Frontal cortex (tissue), 4 donors: ENCODE measurements at places on chromosomes 12 and 14. TPM values are rescaled to one million over a fixed set of nuclear protein-coding genes. Genes with fewer than 3 reads are reported as not detected.

DNA sequence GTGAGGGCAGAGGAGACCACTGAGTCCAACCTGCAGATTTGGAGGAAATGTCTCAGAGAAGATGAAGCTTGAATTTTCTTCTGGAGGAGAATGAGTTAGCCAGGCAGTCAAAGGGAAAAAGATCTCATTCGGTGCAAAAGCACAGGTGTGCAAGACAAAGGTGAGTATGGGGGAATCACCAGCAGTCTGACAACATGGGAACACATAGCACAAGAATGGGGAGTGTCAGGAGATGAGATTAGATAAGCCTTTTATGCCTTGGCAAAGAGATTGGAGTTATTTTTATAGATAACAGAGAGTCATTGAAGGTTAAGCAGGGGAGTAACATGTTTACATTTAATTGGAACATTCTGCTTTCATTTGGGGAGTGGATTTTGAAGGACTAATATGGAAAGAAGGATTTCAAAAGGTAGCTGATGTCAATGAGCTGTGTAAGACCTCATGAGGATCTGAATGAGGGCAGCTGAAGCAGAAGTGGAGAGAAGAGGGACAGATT lies 171.3 kb upstream of the NTF3 start:
- DNase-seq: no peak

DNA sequence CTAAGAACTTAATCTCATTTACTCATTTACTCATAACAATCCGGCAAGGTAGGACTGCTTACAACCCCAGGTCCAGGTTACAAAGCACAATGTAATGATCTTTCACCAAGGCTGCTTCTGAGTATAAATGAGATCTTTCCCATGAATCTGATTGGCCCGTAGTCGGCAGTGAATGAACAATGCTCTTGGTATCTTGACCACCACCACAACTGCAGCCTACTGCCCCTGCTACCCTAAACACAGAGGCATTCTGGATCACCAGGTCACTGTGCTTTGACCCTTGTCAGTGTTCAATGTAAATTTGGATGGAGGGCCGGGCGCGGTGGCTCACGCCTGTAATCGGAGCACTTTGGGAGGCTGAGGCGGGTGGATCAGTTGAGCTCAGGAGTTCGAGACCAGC lies 15.9 kb downstream of the FAM181A start:
- DNase-seq: no peak

LRP1 gene
- total RNA-seq: 63.2 TPM

DNA sequence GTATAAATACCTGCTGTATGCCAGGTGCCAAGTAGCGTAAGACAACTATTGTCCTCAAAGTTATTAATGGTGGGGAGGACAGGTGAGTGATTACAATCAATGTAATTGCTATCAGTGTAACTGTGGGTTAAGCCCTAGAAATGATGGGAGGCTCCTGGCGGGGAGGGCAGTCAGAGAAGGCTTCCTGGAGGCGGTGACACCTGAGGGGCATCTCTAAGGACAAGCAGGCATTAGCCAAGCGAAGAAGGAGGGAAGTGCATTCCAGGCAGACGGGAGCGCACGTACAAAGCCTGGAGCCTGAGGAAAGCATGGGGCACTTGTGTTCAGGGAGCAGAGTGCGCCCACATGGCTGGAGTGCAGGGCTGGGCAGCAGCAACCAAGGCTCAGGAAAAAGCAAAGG lies 182.9 kb upstream of the PRMT8 start:
- DNase-seq: no peak

- no peak for DNase-seq
Observed at GRCh38 chr12:43318021-43318420, 234.0 kb downstream of the ADAMTS20 start.

NIN gene
- 44.4 TPM for total RNA-seq

DDX24 gene
- total RNA-seq: 112 TPM

LUM gene
- 12.6 TPM for total RNA-seq

GRCh38 chr12:34218193-34219045 lies 196.1 kb downstream of the ALG10 start:
- DNase-seq: peak; percentile 55

VRTN gene
- total RNA-seq: not detected

- no peak for DNase-seq
Observed at GRCh38 chr12:22525426-22525825, 18.9 kb downstream of the C2CD5 start.

DNA sequence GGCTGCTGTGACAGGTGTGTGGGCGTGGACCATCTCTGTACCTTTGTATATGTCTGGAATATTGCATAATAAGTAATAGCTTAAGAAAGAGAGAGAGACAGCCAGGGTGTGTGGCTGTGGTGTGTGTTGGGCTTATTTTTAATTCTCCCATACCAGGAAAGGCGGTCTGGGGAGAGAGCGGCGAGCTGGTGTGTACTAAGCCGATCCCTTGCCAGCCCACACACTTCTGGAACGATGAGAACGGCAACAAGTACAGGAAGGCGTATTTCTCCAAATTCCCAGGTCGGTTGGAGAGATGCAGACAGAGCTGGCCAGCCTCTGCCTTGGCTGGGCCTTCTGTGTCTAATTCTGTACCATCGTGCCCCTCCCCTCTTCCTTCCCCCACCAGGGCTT lies 63.9 kb downstream of the AACS start:
- DNase-seq: no peak

EIF2S1 gene
- 128 TPM for total RNA-seq

MAP1LC3B2 gene
- 0.82 TPM for total RNA-seq

DNA sequence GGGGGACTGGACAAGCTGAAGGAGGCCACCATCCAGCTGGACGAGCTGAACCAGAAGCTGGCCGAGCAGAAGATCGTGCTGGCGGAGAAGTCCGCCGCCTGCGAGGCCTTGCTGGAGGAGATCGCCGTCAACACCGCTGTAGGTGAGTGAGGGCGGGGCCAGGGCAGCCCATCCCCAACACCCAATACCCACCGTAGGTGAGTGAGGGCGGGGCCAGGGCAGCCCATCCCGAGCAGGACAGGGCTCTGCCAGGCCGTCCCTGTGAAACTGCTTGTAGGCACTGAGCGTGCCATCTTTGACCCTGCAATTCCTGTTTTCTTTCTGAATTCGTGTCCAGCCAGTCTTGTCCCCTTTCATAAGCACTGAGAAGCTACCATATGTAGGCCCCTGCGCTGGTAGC lies 74.0 kb downstream of the CCDC92 start:
- no peak for DNase-seq

DNA sequence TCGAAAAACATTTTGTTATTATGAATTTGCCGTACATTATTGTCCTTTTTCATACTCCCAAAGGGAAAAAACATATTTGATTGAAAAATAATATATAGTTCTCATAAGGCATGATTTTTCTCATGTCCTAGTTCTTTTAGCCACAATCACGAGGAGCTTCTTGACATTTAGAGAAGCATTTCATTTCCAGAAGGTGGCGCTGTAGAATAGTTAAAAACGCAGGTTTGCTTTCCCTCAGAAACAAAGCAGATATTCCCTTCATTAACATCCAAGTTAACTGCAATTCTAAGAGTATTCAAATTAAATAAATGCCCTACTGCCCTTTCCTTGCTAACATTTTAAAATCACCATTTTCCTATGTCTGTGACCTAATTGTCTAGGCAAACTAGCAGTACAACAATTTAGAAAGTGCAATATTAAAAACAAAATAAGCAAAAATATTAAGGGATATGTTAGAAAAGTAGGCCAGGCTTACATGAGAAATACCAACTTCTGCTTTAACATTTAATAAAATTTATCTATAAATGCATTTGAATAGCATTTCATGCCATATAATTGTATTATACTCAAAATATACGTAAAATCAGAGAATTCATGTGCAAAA lies 10.9 kb upstream of the PIK3C2G start:
- DNase-seq: peak; percentile 10

- DNase-seq: no peak
Observed at GRCh38 chr14:71328183-71328582, 420.9 kb downstream of the PCNX1 start.

- no peak for DNase-seq
Observed at GRCh38 chr12:967641-968040, 18.1 kb upstream of the RAD52 start.

DNA sequence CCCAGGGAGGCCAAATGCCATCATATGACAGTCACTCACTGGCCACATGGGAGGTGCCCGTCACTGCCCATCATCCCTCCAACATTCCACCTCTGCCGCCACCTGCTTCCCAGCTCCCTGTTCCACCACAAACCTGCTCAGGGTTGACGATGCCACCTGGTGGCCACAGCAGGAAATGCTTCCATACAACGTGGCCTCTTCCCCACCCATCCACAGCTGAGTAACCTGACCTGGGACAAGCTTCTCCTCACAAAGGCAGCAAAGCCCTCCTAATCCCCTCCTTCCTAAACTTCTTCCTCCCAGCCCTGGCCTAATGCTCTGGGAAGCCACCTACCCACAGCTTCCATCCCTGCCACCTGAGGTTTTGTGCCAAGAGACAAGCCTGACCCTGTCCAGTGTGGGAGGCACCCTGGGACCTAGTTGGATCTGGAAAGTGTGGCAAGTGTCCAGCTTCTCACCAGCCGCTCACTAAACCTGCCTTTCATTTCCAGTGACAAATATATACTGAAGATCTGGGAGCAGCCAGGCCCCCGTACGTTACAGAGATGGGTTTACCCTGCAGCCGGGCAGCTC lies 4.3 kb downstream of the DEGS2 start:
- no peak for DNase-seq

GRCh38 chr14:32426028-32426427 lies 96.9 kb downstream of the AKAP6 start:
- DNase-seq: no peak

DNA sequence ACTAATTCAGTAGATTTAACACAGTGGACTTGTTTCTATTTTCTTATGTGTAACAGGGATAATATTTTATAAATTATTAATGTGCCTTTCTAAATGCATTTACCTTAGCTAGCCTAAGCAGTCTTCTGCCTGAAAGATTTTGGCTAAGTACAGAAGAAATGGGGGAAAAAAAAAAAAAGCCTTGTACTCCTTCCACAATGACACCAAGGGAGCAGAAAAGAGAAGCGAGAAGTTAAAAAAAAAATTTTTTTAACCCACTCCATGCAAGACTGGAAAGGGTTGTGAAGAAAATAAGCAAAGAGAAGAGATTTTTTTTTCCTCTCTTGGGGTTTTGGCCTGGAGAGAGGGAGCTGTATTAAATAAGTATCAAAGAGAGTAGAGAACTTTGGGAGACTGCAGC lies 28.7 kb downstream of the NELL2 start:
- no peak for DNase-seq

KRT5 gene
- not detected for total RNA-seq

GARIN6 gene
- not detected for total RNA-seq

RFLNA gene
- total RNA-seq: 7.7 TPM

GRCh38 chr14:67962215-67962644 lies 142.7 kb downstream of the RAD51B start:
- no peak for DNase-seq

DNA sequence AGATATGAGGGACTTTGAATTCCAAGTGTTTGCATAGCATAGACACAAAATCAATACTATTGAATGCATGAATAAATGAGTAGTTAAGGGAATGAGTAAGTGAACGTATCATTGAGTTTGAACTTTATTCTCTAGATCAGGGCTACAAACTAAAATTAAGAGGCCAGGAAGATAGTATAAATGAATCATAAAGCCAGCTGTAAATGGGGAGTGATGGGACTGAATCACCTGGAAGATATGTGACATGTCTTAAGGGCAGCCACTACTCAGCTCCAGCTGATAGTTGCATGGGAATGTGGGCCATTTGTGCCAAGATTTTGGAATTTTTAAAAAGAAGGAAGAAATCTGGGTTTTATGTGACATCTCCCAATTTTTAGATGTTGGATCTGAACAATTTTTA lies 229.9 kb downstream of the AKAP6 start:
- DNase-seq: no peak

DNA sequence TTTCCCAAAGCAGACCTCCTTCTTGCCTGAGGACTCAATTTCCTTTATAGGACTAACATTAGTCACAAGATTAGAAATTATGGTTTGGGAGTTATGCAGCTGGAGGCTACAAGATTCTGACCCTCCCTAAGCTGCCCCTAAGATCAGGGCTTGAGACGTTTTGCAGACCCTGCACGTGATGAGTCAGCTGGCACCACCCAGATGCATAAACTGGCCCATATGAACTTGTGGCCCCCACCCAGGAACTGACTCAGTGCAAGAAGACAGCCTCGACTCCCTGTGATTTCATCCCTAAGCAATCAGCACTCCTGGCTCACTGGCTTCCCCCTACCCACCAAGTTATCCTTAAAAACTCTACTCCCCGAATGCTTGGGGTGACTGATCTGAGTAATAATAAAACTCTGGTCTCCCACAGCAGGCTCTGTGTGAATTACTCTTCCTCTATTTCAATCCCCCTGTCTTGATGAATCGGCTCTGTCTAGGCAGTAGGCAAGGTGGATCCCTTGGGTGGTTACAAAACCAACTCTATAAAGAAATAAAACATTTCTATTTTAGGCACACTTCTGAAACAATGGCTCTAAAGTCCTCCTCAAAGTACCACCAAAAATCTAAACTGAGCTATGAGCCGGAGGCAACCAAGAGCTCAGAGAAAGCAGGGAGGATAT lies 233.4 kb downstream of the TMEM132D start:
- no peak for DNase-seq

DNA sequence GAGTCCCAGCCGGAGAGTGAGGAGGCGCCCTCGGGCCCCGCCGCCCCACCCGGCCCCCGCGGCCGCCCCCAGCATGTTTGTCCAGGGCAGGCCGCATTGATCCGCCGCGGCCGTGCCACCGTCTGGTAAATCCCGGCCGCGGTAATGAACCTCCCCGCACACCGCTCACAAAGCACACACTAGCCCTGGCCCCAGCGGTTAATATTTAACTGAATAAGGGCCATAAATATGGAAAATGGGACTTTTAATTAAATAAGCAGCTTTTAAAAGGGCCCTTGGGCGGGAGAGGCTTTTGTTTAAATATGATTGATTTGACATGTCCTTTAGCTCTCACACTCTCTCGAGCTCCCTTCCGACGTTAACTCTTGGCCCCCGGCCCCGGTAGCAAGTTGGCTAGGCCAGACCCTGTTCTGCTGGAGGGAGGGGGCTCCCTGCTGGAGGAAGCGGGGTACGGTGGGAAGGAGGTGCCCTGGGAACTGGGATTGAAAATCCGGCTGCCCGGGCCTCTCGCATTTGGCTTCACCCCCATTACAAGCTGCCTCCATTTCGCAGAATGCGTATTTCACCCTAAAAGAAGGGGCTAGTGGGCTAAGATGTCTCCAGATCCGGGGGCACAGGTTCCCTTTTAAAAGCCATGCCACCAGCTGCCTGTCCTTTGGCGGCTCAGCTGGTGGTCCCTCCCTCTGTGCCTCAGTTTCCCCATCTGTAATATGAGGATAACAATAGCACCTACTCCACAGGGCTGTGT lies 199.8 kb downstream of the RBM19 start:
- DNase-seq: no peak
